ENCODE measurements at places on chromosomes 12 and 14.

DNA sequence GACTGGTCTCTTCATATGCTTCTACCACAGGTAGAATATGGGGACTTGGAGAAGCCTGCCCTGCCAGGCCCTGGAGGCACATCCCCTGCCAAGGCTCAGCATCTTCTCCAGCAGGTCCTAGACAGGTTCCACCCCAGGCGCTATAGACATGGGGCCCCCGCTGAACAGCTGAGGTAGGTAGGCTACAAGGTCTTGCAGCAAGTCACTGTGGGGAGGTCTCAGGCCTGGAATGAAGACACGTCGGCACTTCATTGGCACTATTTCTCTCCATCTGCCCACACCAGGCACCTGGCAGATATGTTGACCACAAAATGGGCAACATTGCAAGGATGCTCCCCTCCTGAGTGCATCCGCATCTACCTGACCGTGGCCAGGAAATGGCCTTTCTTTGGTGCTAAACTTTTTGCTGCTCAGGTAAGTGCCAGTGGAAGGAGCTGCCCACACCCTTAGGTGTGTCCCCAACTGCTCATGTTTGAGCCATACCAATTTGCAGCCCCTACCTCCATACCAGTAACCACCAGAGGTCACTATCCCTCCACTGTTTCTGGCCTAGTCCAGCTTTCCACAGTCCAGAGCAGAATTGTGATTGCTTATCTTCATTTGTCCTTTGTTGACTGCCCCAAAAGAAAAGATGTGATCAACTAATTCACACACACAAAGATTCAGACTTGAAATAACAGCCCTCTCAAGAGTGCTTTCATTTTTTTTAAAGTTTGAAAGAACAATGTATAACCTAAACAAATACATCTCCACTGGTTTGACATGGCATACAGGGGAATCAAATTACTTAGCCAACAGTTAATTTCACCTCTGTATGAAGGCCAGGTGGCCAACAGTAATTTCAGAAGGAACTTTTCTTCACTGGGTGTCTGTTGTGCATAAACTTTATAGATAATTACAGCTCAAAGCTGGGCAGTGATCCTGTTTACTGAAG lies 16.1 kb downstream of the PIGH start:
- no peak for DNase-seq

DNA sequence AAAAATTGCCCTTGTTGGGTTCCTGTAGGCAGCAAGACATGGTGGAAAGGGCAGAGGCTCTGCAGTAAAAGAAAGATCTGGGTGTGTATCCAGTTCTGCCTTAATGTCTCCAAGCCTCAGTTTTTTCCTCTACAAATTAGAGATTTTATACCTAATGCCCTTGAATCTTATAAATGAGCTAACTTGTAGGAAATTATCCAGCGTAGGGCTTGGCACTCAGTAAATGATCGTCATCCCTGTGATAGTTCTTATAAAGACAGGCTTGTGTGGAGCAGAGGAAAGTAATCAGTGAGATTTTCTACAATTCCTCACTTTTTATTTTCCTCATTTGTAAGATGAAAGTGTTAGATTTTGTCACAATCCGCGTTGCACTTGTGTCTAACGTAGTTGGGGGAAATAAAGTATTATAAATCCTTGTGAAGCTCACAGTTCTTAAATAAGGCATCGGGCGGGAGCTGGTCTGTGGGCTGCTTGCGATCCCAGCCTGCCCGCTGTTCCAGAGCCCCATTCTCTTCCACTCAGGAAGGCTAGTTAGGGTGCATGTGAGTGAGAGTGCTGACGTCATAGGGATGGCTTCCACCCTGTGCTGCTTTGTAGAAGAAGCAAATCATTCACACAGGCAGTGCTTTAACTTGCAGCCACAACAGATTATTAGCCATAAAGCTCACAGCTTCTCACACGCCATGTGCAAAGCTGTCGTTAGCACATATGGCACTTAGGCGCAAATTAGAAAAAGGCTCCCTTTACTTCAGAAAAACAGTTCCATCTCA lies 87.6 kb downstream of the EML1 start:
- DNase-seq: no peak

DNA sequence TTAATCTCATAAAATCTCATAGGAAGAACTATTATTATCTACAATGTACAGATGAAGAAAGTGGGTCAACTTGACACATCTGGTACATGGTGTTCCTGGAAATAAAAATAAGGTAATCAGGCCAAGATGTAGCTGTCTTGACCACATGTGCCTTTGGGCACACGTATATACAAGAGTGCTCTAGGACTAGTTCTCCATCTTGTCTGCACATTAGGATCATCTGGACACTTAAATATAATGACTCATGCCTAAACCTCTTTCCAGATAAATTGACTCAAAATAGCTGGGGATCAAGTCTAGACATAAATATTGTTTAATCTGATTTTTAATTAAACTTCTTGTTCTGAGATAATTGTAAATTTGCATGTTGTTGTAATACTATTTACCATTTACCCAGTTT lies 182.6 kb downstream of the CNTN1 start:
- no peak for DNase-seq

DNA sequence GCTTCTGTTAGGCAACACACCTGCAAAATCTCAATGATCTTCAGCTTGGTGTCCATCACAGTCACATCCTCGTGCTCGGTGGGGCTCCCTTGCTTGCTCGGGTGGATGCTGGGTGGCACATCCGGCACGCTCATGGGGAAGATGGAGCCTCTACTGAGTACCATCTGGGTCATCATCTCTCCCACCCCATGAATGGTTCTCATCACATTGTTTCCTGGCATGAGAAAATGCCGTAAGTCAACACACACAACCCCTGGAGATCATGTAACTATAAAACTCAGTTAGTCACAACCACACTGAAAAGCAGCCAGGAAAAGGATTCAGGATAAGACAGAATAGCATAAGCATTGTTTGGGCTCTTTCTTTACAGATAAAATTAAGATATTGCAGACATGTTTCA lies 201.1 kb downstream of the ITPR2 start:
- no peak for DNase-seq

DNA sequence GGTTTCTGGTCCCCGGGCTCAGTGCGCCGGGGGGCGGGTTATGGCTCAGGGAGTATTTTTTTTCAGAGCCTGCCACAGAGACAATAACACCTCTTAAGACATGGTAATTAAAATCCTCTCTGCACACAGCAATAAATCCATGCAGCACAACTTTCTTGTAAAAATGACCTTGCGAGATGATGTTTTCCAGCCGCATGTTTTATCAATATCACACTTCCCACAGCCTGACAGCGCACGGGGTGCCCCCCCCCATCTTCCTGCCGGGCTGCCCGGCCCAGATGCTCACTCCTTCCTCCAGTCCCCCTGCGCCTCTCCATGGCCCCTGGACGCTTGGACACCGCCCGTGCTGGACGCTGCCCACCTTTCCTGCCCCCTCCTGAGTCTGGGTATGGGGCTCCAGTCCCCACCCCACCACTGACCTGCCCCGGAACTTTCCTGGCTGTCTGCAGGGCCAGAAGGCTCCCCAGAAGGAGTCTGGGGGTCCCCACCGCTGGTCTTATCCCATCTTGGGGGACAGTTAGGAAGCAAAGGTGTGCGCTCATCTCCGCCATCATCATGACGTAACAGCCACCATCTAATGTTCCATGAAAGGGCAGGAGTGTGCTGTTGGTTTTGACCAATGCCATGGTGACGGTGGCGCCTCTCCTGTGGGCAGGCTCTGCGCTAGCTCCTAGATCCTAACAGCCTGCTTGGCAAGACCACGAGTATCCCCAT lies 182.9 kb downstream of the KIF26A start:
- no peak for DNase-seq

GRCh38 chr14:64973026-64973442 lies 898 bp upstream of the RAB15 start:
- DNase-seq: no peak

GRCh38 chr12:71719647-71720370 lies 33.9 kb downstream of the TMEM19 start:
- DNase-seq: no peak

DNA sequence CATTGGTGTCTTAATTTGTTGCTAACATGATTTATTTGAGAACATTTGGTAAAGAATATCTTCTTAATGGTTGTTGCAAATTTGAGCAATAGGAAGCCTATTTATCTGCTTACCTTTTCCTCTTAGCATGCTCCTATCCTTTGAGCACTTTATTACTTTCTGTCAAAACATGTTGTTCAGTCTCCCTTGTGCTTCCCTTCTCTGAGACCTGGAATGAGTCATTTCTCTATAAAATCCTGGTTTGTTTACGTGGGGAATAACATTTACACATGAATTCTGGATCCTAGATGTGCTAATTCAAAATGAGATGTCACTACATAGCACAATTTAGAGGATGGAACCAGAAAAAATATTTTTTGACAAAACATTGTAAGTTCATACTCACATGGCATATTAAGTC lies 844.0 kb upstream of the LRFN5 start:
- DNase-seq: no peak

DNA sequence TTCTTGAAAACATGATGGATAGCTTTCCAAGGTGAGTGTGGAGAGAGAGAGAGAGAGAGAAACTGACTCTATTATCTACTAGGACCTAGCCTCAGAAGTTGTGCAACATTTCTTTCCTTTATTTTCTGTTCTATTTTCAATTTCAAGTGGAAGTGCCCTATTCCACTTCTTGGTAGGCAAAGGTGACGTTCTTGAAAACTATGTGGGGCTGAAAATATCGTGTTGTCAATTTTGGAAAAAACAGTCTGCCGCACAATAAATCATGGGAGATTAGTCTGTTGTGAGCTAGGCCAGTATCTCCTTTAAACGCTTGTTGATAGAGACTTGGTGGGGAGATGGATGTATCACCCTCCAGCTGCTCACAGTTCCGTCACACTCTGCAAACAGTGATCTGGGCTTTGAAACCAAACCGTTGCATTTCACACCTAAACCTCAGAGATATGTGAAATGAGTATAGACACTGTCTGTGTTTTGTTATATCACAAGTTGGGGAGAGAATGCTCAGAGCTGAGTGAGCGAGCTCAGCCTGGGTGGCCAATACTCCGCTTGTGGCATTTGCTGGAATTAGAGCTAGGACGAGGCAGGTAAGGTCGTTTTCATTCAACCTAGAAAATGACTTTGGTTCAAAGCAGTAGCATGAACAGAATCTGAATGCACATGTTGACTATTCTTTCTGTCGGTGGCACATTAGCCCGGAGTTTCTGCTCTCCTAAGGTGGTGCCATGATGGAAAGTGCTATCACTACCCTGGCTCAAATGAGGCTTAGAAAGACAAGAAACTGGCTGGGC lies 75.1 kb upstream of the ST8SIA1 start:
- DNase-seq: peak; percentile 41

- DNase-seq: no peak
Measured at GRCh38 chr14:65110525-65110924, 8.2 kb upstream of the MAX start.

GRCh38 chr12:66269757-66270383 lies 32.4 kb upstream of the HELB start:
- DNase-seq: no peak
